ENCODE measurements at places on chromosomes 11 and 22.
A peak's percentile ranks its signal among the peaks of the same experiment; 100 is the strongest.

DNA sequence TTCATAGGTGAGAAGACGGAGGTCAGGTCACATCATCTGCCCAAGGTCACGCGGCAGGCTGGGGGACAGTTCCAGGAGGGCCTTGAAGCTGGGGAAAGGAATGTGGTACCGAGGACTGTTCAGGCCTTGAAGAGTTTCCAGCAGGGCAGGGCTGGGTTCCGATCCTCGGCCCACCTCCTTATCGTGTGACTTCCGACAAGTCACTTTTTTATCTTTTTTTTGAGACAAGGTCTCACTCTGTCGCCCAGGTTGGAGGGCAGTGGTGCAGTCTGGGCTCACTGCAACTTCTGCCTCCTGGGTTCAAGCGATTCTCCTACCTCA is 623 bp downstream of the NDUFS8 start:
- no peak for DNase-seq

DNA sequence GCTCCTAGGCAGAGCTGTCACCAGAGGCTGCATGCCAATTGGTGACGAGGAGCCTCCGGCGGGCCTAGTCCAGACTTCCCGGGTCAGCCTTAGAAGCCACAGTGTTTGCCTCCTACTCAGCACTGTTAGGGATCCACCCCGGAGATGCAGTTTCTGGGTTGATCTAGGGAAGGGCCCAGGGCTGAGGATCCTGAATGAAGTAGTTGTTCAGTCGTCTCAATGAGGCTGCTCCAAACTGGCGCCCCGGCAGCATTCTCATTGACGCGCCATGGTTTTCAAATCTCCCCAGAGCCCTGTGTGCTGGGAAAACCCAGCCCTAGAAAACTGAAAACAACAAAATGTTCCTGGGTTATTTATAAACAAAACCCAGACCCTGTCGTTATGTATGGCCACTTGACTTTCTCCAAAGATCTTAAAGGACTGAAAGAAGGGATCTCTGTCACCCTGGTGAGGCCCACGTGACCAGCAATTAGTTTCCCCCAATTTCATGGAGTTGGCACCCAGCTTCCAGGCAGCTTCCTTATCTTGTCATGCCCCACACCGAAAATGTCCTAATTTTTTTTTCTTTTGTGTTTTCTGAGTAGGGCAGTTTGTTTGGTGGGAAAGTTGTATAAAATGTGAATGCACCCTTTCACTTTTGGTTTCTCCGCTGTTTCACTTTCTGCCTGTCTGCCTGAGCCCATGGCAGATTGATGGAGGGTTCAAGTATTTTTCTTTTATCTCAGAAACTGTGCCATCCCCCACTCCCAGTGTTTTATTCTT is 2.0 kb upstream of the EHD1 start:
- no peak for DNase-seq

DNA sequence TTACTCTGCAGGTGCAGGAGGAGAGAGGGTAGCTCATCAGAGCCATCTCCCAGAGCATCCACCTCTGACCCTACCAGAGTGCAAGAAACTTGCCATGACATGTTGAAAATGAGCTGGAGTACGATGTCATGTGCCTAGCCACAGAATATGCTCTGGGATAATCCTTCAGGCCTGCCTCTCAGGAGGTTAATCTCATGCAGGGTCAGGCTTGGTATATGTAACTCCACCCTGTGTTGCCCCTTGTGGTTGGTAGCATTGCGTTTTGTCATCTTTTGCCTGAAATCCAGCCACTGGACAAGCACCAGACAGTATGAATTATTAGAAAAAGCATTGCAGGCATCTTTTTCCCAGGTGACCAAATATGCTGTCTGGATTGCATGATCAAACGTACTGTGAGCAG is 36.2 kb downstream of the CNTF start:
- DNase-seq = no peak

GRCh38 chr11:110455718-110456117 is 26.0 kb downstream of the FDX1 start:
- DNase-seq = no peak

DNA sequence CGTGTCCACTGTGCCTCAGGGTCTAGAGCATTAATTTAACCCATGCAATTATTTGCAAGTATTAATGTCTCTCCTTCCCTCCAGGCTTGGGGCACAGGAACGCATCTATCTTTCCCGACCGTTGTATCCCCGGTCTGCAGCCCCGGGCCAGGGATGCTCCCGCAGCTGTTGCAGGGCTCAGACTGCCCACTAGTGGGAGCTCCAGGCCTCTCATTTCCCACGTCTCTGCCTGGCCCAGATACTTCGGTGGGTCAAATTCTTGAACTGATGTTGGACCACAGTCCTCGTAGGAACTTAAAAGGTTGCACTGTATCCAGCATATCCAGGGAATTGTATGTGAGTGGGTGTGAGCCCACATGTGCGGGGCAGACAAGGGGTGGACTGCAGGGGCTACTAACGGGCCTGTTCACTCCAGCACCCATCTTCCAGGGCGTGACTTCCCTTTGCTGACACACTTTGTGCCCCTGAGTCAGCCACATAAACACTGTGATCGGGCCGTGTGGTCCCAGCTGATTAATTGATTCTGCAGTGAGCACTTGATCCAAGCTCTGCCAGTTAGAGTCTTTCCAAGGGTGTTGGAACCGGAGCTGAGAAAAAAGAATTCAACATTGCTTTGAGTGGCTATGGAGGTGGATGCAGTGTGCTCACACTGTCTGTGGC is 451.3 kb downstream of the TBC1D22A start:
- DNase-seq = peak; percentile 15

GRCh38 chr22:19664406-19664805 is 49.9 kb upstream of the SEPTIN5 start:
- no peak for DNase-seq

DNA sequence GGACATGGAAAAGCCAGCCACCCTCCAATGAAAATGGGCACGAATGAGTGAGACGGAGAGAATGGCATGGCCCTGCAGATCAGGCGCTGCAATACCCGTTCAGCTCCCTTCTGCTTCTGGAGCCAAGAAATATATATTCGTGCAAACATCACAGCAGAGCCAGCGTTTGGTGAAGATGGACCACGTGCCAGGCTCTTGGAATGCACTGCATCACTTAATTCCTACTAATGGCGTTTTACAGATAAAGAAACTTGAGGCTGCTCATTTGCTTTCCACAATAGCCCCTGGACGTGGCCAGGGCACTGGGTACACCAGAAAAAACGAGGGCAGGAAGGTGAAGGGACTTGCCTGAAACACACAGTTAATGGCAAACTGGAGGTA is 1.6 kb upstream of the FXYD2 start:
- DNase-seq = no peak

GRCh38 chr11:100776212-100776896 is 89.3 kb downstream of the ARHGAP42 start:
- no peak for DNase-seq

DNA sequence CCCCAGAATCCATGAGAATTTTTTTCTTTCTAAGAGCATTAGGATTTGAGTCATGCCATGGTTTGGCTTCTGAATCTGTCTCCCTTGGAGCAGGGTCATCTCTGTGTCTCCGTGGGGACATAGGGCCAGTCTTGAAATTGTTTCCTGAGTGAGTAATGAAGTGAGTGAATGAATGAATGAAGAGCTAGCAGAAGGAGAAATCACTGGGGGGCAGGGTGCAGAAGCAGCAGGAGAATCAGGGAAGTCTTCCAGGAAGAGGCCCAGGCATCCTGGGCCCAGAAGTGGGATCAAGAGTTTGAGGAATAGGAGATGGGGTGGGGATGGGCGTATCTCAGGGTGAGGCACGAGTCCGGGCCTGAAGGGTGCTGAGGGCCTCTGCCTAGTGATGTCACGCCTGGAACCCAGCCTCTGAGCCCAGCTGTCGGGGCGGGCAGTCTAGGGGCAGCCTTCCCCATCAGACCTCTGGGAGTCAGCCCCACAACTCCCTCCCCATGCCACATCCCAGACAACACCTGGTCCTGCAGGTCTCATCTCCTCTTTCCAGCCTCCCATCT is 12.5 kb upstream of the MGAT3 start:
- DNase-seq = no peak

DNA sequence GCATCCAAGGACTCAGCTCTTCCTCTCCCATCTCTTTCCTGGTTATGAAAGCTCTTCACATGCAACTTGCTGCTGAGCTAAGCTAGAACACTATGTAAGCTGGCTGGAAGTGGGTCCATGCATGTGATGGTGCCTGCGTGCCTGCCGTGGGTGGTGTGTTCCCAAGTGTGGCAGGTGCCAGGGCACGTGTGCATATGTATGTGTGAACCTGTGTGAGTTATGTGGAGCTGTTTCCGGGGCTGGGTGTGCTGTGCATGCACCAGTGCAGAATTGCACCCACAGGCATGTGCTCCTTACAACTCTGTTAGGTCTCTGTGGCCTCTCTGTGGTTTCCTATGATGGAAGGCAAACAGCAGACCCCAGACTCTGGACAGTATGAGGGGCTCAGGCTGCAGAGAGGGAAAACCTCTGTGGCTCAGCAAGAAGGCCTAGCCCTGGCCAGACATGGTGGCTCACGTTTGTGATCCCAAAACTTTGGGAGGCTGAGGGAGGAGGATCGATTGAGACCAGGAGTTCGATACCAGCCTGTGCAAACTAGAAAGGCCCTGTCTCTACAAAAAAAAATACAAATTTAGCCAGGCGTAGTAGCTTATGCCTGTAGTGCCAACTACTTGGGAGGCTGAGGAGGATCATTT is 4.1 kb upstream of the P2RY6 start:
- DNase-seq = no peak

GRCh38 chr11:64347193-64347867 is 7.3 kb downstream of the CCDC88B start:
- no peak for DNase-seq

GRCh38 chr11:58000699-58001098 is 23.0 kb upstream of the OR9Q1 start:
- DNase-seq = no peak

GRCh38 chr11:33147559-33147958 is 13.7 kb downstream of the CSTF3 start:
- DNase-seq = no peak

DNA sequence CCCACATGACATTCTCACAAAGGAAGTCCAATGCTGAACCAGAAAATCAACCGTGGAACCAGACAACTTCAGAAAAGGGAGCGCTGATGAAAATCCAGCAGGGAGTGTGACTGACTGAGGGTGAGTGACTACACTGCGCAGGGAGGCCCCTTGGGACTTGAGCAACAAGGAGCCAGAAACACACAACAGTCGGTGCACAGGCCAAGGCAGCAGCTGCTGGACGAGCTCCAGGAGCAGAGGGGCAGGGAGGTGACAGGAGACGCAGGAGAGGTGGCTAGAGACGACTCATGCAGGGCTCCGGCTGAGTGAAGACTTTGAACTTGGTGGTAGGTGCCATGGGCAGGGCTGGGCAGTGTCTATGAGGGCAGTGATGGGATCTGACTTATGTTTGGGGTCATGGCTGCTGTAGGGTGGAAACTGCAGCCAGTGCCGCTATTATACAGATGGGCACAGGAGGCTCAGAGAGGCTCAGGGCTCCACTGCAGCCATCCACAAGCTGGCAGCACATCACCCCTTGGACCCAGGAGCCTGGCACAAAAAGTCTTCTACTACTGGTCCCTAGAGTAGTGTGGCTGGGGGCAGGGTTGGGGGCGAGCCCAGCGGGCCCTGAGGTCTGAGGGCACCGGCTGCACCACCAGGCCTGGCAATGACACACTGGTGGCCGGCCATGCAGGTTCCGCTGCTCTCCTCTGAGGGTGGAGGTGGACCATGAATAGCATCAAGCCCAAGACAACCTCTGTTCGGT is 10.3 kb upstream of the FADD start:
- no peak for DNase-seq

- DNase-seq = no peak
Observed at GRCh38 chr22:48834404-48834803, 993.3 kb downstream of the BRD1 start.

Measured in T-helper 9 cell (primary cell).